Fibroblast of skin of abdomen (primary cell): ENCODE measurements at places on chromosomes 3 and 15.

DNA sequence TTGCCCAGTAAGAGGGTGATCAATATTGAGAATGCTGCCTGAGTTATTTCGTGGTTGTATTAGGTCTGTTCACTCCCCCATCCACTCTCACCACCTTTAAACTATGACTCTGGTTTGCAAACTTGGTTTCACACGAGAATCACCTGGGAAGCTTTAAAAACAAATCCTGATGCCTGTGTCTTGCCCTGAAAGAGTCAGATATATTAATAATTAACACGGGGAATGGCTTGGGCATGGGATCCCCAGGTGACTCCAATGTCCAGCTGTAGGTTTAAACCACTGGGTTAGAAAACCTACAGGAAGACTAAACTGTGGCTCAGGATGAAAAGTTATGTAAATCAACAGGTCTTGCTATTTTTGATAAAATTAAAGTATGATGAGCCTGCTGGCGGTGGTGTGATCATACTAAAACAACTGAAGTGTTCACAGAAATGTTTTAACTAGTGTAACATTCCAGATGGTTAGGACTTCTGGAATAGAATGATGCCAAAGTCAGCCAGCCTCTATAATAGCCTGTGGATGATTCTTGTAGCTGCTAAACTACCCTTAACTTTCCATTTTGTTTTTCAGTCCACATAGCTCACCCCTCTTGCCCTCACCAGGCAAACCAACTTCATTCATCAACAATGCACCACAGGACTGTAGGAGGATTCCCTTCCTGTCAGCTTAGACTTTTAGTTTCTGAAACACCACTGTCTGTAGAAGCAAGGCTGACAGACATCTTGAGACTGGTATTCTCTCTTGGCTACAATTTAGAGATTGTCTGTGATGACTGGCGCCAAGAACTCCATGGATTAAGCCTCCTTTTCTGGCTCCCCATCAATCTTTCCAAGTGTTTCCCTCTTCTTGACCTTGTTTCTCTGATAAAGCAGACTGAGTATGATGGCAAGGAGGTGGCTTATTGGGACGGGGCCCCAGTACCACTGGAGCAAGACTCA, 119.1 kb upstream of the ADAMTS9 start:
- no peak for DNase-seq

DNA sequence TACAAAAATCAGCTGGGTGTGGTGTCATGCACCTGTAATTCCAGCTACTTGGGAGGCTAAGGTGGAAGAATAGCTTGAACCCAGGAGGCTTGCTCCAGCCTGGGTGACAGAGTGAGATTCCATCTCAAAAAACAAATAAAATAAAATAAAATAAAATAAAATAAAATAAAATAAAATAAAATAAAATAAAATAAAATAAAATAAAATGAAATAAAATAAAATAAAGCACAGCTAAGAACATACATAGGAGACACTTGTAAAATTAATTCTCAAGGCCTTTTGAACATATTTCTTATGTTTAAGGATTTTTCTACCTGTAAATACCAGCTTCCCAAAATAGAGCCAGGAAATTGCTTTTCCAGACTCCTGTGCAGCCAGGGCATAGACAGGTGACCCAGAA, 703.0 kb downstream of the ZPLD1 start:
- DNase-seq, result no peak

GRCh38 chr3:122942937-122943827, 84.4 kb downstream of the SEMA5B start:
- DNase-seq, result peak; percentile 31

- DNase-seq, result no peak
These were observed 4.8 kb downstream of the CLN6 start for GRCh38 chr15:68224546-68225250.

- no peak for DNase-seq
These were observed 166.6 kb downstream of the BBX start for GRCh38 chr3:107689355-107689754.

DNA sequence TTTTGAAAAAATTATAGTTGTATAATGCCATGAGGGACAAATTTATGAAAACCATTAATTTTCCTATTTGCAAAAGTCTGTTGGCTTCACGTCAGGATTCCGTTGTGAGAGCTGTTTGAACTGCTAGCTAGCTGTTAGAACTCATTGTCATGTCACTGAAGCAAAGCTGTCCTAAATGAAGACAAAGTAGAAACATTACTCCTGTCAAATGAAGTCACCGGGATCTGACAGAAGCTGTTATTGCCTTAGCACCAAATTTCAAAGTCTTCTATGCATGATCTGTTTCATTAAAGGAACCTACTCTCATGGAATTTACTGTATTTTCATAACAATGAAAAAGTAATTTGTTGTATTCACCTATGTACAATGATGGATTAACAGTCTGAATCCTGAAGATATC, 479.8 kb downstream of the PLOD2 start:
- no peak for DNase-seq

DNA sequence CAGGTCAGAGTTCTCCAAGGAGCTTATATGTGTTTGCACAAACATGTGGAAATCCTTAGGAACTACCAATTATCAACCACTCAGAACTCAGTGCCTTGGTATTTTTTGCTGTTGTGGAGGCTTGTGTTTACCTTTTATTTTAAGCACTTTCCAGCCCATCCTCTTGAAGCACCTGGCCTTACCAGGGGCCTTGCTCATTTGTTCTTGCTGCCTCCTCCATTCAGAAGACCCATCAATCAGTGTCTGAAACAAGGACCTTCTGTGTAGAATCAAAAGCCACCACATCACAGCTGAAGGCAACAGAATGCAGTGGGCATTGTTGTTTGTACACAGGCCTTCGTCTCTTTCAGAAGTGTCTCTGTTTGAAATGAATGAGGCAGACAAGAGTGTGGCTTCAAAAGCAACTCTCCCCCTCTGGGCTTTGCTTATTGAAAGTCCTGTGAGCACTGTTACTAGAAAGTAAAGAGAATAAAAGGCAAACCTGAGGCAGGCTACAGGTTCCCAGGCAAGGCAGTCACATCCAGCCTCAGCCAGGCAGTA, 24.5 kb upstream of the LIPC start:
- DNase-seq, result no peak

- DNase-seq, result peak; percentile 42
These were observed 479.8 kb downstream of the SHQ1 start for GRCh38 chr3:72368331-72368975.

- DNase-seq, result no peak
These were observed 53.1 kb downstream of the MCF2L2 start for GRCh38 chr3:183375337-183375736.

- DNase-seq, result no peak
These were observed 6.9 kb downstream of the ST8SIA2 start for GRCh38 chr15:92400573-92400972.

GRCh38 chr3:181886676-181887075, 175.0 kb downstream of the SOX2 start:
- DNase-seq, result no peak

- no peak for DNase-seq
These were observed 488.0 kb upstream of the ZNF385D start for GRCh38 chr3:22239011-22239410.

DNA sequence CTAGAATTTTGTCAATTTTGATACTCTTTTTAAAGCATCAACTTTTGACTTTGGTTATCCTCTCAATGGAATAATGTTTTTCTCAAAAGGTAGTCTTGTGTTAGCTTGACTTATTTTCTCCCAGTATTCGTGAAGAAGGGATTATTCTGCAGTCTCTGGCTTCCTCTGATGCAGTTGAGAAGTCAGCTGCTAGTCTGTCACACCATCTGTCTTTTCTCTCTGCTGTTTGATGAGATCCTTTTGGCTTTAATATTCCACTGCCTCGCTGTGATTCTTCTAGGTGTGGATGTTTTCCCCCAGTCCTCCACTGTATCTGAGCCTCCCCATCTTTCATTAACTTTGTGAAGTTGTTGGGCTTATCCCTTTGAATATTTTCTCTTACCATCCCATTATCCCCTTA, 141.0 kb downstream of the WDR72 start:
- no peak for DNase-seq

DNA sequence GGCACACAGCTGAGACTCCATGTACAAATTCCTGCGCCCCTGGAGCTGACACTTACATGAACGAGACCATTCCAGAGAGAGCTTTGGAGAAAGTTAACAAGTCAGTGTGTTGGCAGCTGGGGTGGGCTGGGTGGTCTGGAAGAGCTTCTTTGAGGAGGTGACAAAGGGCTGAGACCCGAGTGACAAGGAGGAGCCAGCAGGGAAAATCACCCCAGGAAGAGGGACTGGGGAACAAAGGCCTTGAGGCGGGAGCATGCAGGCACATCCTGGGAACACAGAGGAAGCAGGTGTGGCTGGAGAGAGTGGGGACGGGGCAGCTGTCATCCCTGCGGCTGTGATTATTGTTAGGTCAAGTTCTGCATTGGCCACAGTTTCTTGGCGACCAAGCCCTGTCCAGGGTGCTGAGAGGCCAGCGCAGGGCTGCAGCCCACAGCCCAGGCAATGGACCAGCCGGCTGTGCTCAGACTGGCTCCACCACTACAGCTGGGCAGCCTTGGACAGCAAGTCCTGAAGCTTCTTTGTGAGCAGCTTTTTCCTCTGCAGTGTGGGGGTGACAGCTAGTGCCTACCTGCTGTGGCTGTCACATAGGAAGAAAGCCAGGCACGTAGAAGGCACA, 34.2 kb upstream of the PRR23E start:
- DNase-seq, result peak; percentile 7

DNA sequence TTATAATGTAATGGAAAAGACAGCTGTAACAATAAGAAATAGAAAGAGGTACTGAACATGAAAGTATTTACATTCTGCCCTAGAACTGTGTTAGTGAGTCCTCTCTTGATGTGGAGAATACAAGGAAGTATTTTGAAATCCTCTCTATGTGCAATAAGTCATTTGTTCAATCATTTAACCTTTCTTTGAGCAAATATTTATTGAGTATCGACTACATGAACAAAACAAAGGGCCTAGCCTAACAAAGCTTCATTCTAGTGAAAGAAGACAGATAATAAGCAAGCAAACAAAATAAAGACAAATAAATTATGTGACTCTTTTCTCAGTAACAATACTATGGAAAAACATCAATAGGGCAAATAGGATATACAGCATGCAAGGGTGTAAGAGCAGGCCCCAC, 354.9 kb upstream of the ATP11B start:
- DNase-seq, result no peak

DNA sequence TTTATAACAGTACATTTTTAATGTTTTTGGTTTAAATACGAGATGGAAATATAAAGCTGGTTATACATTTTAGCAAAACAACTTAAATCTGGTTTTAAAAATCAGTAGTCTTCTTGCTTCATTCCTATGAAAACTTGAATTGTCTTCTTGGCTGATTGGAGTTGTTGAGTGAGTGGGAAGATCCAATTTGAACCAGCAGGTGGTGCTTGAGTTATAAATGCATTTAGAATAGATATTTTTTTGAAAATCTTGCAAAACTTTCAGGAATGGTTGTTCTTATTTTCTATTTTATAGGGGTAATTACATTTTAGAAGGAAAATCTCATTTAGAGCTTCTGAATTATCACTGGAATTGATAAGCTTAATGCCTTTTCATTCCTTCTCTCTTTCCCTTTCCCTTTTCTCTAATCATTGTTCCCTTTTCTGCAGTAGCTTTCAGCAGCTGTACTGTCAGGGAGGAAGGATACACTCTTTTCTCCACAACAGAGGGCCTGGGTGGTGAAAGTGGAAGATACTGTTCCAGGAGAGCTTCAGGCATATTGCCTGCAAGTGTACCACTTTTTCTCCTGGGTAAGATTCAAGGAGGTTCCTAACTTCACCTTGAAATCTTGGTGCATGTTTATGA, 335.6 kb downstream of the NLGN1 start:
- peak; percentile 48 for DNase-seq

- DNase-seq, result peak; percentile 58
These were observed 199.5 kb upstream of the LMCD1 start for GRCh38 chr3:8301977-8302735.

- DNase-seq, result no peak
These were observed 1.7 kb upstream of the DNAJC17 start for GRCh38 chr15:40808861-40809450.

- peak; percentile 96 for DNase-seq
These were observed at the start of gene SMAD3 for GRCh38 chr15:67065531-67066005. Gene SMAD3, plus strand, starts transcription at chr15:67065602. Its CDS starts 553 bp downstream, at chr15:67066155.

- no peak for DNase-seq
These were observed 53.1 kb upstream of the ULK4 start for GRCh38 chr3:42014921-42015533.

DNA sequence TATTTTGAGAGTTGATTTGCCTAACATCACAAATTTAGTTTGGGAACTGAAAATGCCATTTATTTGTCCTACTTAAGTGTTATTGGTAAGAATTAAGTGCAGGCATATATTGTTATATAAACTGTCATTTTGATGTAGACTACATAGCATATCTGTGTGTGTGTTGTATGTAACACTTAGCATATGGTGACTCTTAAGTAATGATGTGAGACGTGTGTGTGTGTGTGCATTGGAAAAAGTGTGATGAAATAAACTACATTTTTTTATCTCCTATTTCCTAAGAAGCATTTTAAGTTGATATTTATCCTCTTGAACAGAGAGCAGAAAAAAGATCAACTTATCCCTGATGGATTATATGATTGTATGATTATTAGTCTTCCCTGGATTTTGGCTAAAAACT, 588.2 kb upstream of the SUCLG2 start:
- no peak for DNase-seq

- peak; percentile 19 for DNase-seq
These were observed 98.2 kb downstream of the ZNF609 start for GRCh38 chr15:64558460-64559179.

- no peak for DNase-seq
These were observed 93.3 kb upstream of the SLC4A7 start for GRCh38 chr3:27577504-27577903.

DNA sequence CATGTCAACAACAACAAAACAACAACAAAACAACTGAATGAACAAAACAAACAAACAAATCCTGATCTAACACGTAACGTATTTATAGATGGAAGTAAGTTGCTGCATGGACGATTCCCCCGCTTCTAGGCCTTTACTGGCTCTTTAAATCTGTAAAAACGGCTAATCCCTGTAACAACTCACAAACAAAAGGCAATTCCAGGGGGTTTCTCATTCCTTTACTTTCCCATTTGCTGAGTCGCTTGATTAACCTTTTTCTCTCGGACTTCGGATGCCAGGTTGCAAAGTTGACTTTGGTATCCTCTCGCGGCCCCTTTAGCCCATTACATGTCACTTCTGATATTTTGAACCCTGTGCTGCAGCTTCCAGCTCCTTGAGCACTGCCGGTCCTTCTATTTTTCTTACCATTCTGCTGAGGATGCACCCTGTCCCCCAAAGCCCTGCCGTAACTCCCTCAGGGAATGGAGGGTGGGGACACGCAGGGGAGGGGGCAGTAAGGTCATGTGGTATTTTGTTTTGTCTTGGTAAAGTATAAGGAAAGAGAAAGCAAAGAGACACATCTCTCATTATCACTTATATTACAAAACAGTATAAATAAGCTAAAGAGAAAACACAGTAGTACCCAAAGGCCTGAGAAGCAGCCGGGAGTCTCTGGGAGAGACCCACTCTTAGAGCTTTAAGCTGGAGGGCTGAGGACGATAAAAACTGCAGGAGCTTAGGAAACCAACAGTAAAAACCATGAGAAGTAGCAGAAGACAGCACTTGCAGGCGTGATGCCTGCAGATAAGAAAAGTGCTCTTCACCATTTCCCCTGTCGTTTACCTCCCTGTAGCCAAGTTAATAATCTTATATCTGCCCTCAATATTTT, 457.8 kb upstream of the ZNF717 start:
- no peak for DNase-seq

- no peak for DNase-seq
These were observed 137.4 kb downstream of the RYR3 start for GRCh38 chr15:33448151-33448550.

- no peak for DNase-seq
These were observed 1.6 kb downstream of the RAB8B start for GRCh38 chr15:63190769-63191649.
